Left colon (tissue), 2 donors: ENCODE measurements at places on chromosomes 12 and 14. TPM values are rescaled to one million over a fixed set of nuclear protein-coding genes. Genes with fewer than 3 reads are reported as not detected.

TBX5 gene
- total RNA-seq = not detected

SYCP3 gene
- total RNA-seq = 0.15 TPM

C12orf50 gene
- total RNA-seq = not detected

TAS2R42 gene
- not detected for total RNA-seq

TPH2 gene
- not detected for total RNA-seq

ANKRD33 gene
- not detected for total RNA-seq

NRXN3 gene
- total RNA-seq = 1.8 TPM

PPP1CC gene
- 165 TPM for total RNA-seq

OR6C2 gene
- not detected for total RNA-seq

KRT6C gene
- not detected for total RNA-seq

TMEM119 gene
- 8.0 TPM for total RNA-seq

NOVA1 gene
- total RNA-seq = 5.9 TPM

SOCS2 gene
- 19.5 TPM for total RNA-seq

MFAP5 gene
- 18.4 TPM for total RNA-seq

KRT78 gene
- not detected for total RNA-seq

DTX1 gene
- 2.3 TPM for total RNA-seq

AVPR1A gene
- total RNA-seq = 0.40 TPM

PPP4R4 gene
- not detected for total RNA-seq

ASB2 gene
- total RNA-seq = 13.7 TPM

MAPK1IP1L gene
- total RNA-seq = 69.7 TPM

HCAR1 gene
- total RNA-seq = 0.06 TPM

AGAP2 gene
- total RNA-seq = 0.92 TPM

CLEC9A gene
- not detected for total RNA-seq

WSCD2 gene
- 0.87 TPM for total RNA-seq

HPD gene
- total RNA-seq = 0.42 TPM

STON2 gene
- 13.2 TPM for total RNA-seq

COCH gene
- total RNA-seq = 3.1 TPM

FAM186B gene
- 0.31 TPM for total RNA-seq

SYNE3 gene
- total RNA-seq = 12.1 TPM

LRRC43 gene
- total RNA-seq = 0.24 TPM

NTS gene
- total RNA-seq = 0.34 TPM

LMO3 gene
- 1.9 TPM for total RNA-seq

LMNTD1 gene
- total RNA-seq = not detected

KRT5 gene
- not detected for total RNA-seq

TRIM9 gene
- total RNA-seq = 6.2 TPM

GPRC5A gene
- 463 TPM for total RNA-seq

C3AR1 gene
- total RNA-seq = 7.4 TPM

NR4A1 gene
- 37.7 TPM for total RNA-seq

PPFIA2 gene
- total RNA-seq = 1.1 TPM

SIX4 gene
- total RNA-seq = 0.11 TPM

SAMD15 gene
- total RNA-seq = 0.31 TPM

ADAM21 gene
- not detected for total RNA-seq

ATN1 gene
- total RNA-seq = 64.6 TPM

TMTC1 gene
- 4.5 TPM for total RNA-seq

BCL2L14 gene
- 54.4 TPM for total RNA-seq

RNASE3 gene
- total RNA-seq = not detected

TTC9 gene
- 0.73 TPM for total RNA-seq

PIANP gene
- 0.67 TPM for total RNA-seq

PCED1B gene
- total RNA-seq = 1.0 TPM

PPP1R1A gene
- total RNA-seq = 2.5 TPM

STYK1 gene
- 36.3 TPM for total RNA-seq

PTPRR gene
- total RNA-seq = 13.1 TPM

NPAS3 gene
- total RNA-seq = 1.6 TPM

SMOC1 gene
- 0.89 TPM for total RNA-seq

KRT2 gene
- not detected for total RNA-seq

METTL17 gene
- total RNA-seq = 48.4 TPM

PAX9 gene
- total RNA-seq = 0.24 TPM

ALX1 gene
- not detected for total RNA-seq
